K562 (cell line): ENCODE measurements at places on chromosomes 2 and 18. TPM values are rescaled to one million over a fixed set of nuclear protein-coding genes. Genes with fewer than 3 reads are reported as not detected.

The SCG2 gene
- total RNA-seq = 0.49 and 0.78 TPM in 2 replicates

DNA sequence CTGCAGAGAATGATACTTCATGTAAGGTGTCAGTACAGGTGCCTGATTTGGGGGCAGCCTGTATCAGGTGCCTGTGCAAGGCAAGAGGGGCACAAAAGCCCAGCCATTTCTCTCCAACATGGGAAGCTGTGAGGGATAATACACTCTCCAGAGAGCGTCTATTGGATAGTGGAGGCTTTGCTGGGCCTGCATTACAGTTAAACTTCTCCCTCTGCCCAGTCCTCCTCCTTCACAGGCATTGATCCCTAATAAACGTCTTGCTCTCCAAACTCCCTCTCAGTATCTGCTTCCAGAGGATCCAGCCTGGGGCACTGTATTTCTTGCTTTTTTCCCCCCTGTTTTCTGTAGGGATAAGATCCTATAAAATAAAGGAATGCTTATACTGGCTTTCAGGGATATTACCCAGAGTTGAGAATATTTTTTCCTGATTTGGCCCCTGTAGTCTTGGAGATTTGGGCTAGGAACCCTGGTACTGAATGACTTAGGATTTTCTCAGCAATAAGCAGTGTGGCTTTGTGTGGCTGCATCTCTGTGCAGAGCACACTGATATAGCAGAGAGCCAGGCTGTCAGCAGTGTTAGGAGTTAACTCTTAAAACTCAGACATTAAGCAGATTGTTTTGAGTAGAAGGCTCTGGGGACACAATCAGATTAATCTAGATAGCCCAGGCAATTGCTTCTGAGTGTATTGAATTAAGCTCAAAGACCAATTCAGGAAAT is 330.6 kb downstream of the CYRIA start:
- no peaks in the 10 kb centered on the region for H3K27me3 ChIP-seq
- H3K36me3 ChIP-seq = no peaks in the 10 kb centered on the region
- no peak overlapping the region for H3K4me3 ChIP-seq
- no peak overlapping the region for H3K27ac ChIP-seq
- no peak for DNase-seq

DNA sequence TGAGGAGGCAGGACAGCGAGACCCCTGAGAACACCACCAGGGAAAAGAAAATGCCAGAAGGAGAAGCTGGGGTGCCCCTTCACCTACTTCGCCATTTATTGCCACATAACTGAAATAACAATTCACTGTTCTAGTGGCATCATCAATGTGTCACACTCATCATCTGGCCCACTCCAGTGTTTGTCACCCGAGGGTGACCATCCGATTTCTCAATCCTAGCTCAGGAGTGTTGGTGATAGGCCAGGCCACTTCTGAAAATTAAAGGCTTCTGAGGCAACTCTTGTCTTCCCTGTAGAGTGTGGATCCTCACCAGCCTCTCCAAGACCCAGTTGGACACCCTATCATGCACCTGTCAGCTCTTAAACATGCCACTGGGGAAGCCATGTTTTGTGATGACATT is 62.9 kb upstream of the BZW1 start:
- peaks cover 5% of the 10 kb centered on the region; the same call in 1 of the 3 replicates for H3K4me1 ChIP-seq
- DNase-seq = no peak
- H3K27ac ChIP-seq = no peak overlapping the region
- no peaks in the 10 kb centered on the region for H3K36me3 ChIP-seq
- H3K4me3 ChIP-seq = no peak overlapping the region

DNA sequence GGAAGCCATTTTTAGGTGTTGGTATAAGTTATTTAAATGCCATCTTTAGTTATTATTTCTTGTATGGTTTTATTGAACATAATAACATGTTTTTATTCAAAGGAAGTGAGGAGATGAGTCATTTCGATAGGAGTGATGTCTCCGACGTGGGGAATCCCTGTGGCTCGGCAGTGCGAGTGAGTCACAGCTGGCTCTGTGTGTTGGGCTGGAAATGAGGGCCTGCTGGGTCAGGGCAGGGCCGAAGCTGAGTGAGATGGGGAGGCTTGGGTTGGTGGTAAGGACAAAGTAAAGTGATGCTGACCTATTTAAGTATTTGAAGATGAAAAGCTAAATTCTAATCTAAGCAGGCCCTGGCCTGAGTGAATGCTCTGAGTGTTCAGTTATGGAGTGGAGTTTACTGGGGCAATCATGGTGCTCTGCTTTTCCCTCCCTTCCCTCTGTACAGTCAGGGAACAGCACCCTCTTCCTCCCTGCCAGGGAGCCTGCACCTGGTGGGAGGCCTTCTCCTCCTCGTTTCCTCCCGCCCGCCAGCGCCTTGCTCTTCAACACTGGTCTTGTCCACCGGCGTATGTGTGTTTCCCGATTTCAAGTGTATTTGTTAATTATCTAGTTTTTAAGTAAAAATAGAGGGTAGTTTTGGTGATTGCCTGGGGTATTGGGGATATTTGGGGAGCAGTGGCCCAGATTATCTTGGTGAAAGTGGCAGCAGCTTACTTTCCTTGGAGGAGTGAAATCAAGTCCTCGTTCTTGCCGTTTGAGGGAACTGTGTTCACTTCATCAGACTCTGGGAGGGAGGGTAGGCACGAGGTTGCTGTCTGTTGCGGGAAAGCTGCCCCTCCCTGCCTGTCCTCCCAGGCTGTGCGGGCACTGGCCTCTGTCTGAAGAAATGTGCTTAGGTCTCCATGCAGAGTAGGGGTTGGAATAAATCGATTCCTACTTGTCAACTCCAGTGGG is 157.0 kb downstream of the LDLRAD4 start:
- no peaks in the 10 kb centered on the region for H3K4me1 ChIP-seq
- H3K36me3 ChIP-seq = no peaks in the 10 kb centered on the region
- no peak overlapping the region for H3K27ac ChIP-seq
- peaks cover 26% of the 10 kb centered on the region for H3K27me3 ChIP-seq
